ENCODE measurements at places on chromosomes 1 and 21. TPM values are rescaled to one million over a fixed set of nuclear protein-coding genes. Genes with fewer than 3 reads are reported as not detected.

DNA sequence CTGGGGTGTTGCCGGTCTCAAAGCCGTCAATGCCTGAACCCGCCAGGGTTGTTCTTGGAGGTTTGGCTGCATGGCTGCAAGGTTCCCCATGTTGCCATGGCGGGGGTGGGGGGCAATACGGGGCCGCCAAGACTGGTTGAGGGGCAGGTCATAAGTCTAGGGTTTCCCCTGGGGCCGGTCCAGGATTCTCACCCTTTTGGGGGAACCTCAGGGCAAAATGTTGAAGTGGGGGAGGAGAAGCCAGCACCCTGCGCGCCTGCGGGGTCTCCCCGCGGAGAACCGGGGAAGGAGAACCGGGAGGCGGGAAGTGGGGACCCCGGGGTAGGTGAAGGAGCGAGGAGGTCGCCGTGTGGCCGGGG, 401 bp upstream of the ARHGEF10L start:
- no peak for DNase-seq

DNA sequence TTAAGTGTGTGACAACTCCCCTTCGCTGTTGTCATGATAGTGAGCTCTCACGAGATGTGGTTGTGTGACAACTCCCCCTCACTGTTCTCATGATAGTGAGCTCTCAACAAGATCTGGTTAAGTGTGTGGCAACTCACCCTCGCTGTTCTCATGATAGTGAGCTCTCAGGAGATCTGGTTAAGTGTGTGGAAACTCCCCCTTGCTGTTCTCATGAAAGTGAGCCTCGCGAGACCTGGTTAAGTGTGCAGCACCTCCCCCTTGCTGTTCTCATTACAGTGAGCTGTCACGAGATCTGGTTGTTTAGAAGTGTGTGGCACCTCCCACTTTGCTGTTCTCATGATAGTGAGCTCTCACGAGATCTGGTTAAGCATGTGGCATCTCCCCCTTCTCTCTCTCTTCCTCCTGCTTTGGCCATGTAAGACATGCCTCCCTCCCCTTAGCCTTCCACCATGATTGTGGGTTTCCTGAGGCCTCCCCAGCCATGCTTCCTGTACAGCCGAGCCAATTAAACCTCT, 25.1 kb upstream of the LSS start:
- DNase-seq = no peak

- DNase-seq = no peak
These were observed 181.7 kb upstream of the LMO4 start for GRCh38 chr1:87146986-87147385.

DNA sequence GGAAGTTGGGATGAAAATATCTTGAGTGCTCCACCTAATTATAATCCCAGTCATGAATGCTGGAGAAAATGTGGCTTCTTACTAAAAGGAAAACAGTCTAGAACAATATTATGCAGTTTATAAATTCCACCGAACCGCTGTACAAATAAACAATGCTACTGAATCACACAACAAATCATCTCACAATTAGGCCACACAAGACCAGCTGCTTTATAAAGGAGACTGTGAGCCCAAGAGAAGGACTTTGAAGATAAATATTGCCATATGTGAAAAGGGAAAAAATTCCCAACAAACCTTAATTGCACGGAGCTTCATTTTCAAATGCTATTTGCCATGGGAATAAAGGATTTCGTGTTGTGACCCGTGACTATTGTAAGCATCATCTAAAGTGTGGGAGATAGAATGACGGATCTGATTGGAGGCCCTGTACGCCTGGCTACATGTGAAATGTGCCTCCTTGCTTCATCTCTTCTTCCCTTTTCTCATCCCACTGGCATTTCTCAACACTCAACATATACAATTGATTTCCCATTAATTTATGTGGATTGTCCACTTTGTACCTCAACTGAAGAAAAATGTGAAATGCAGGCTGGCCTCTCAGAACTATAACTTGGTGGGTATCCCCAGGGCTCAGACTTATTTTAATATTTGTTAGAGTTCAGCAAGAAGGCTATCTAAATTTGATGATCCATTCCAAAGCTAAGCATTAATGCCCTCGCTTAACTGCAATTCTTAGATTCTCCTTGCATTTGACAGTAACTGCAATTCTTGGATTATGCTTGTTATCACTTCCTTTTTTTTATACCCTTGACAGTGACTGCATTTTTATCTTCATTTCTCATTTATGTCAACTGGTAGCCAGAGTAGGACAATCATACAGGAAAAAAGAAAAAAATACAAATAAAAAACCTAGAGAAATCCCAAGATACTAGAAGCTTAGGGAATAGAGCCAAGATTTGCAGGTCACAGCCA, 122.3 kb downstream of the TGFB2 start:
- DNase-seq = no peak

DNA sequence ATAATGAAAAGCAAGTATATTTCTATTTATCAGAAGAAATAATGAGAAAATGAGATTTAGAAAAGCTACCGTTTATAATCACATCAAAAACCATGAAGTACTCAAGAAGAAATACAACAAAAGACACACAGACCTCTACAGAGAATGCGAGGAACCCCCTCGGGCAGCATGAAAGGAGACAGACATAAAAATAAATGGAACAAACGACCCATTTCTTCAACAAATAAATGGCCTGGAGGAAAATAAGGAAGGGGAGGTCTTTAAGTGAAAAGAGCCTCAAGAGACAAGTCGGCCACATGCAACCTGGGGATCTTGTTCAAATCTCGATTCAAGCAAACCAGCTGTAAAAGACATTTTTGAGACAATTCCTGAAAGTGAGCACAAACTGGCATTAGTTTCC, 6.0 kb downstream of the CFAP74 start:
- DNase-seq = no peak

GRCh38 chr1:184480736-184481135, 93.9 kb downstream of the C1orf21 start:
- no peak for DNase-seq

CFHR2 gene
- not detected for total RNA-seq

ENAH gene
- 46.0 TPM for total RNA-seq

SELENBP1 gene
- not detected for total RNA-seq

CYP4A22 gene
- total RNA-seq = not detected

Data from G401 (cell line).